ENCODE measurements at places on chromosomes 12 and 14.

DNA sequence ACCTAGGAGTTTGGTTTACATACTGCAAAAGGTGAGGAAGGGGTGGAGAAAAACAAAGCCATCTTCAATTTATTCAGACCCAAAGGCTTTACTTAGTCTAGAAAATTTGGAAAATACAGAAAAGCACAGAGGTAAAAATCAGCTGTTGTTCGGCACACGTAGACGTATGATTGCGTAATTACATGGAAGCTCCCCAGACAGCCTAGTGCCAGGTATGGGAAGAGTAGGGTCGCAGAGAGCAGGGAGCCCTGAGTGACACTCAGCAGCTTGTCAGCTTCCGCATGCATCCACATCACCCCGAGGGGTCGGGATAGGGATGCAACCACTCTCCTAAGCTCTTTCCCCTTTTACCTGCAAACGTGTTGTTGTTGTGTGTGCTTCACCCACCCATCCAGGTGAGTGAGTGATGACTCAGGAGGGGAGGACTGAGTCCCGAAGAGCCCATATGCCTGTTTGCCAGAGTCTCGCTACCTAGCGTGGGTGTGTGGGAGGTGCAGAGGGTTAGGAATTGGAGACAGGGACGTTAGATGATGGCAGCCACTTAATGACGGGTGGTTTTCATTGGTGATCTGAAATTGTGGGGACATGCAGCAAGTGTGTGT, 20.1 kb downstream of the PIWIL1 start:
- DNase-seq = peak; percentile 65

- peak; percentile 69 for DNase-seq
These were observed 6.4 kb downstream of the ERG28 start for GRCh38 chr14:75654127-75654732.

DNA sequence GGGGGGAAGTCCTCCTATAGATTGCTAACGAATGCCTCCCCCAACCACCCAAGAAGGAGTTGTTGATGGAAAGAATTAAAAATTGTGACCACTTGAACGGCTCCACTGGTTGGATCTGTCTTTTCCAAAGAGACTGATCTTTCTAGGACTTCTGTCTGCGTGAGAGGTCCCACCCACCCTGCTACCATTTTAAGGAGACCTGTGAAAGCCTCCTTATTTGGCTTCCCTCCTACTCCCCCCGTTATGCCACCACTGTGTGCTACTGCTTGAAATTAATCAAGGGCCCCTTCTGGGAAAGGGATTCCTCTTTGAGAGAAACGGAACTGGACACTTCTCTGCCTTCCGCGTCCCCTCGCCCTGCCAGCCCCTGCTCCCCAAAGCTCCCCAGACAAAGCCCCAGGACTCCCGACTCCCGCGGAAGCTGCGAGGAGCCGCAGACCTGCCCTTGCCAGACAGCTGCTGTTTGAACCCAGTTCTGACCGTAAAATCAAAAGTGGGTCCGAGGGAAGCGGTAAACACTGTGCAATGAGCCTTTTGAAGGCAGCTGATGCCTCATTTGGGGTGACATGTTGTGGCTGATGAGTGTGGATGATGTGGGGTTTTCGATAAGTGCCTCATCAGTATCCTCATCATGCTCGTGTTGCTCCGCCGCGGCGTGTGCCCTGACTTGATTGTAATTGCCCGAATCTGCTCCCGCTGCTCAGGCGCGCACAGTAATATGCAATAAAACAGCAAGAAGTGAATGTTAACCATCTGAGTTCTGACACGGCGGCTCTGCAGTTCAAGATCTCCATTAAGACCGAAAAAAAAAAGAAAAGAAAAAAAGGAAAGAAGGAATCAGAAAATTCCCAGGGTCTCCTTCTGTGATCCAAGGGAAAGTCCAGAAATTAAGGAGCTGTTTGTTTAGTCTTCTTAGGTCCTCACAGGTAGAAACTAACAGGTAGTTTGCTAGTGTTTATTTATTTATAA, 48.2 kb downstream of the MBIP start:
- no peak for DNase-seq

DNA sequence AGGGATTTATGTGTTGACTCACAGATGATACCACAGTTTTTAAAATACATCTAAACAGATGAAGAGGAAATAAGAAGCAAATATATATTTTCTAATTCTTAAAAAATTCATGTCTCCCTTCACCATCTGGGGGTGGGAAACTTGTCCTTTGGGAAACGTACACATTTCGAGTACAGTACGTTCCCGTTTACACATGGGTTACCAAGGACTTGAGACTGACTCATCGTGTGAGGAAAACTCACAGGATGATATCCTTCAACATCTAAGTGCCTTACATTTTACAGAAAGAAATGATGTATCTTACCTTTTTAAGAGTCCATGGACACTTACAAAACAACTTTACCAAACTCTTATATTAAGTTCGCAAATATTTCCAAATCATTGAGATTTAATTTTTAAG, 16.0 kb upstream of the FBLN5 start:
- no peak for DNase-seq

DNA sequence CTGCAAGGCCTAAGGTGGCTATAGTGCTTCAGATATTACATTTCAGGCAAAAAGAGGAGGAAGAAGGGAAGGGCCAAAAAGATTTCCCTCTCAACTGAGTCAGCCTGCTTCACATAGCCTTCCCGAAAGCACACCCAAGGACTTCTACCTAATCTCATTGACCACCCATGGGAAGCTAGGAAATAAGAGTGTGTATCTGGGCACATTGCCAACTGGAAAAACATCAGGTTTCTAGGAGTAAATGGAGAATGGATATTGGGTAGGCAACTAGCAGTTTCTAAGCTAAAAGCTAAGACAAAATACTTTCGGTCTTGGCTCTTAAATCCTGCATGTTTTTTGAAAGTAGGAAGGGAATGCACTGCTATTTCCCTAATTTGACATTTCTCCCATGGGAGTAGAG, 221.7 kb upstream of the GRIP1 start:
- no peak for DNase-seq

GRCh38 chr12:82650627-82651337, 35.9 kb upstream of the TMTC2 start:
- DNase-seq = peak; percentile 98

DNA sequence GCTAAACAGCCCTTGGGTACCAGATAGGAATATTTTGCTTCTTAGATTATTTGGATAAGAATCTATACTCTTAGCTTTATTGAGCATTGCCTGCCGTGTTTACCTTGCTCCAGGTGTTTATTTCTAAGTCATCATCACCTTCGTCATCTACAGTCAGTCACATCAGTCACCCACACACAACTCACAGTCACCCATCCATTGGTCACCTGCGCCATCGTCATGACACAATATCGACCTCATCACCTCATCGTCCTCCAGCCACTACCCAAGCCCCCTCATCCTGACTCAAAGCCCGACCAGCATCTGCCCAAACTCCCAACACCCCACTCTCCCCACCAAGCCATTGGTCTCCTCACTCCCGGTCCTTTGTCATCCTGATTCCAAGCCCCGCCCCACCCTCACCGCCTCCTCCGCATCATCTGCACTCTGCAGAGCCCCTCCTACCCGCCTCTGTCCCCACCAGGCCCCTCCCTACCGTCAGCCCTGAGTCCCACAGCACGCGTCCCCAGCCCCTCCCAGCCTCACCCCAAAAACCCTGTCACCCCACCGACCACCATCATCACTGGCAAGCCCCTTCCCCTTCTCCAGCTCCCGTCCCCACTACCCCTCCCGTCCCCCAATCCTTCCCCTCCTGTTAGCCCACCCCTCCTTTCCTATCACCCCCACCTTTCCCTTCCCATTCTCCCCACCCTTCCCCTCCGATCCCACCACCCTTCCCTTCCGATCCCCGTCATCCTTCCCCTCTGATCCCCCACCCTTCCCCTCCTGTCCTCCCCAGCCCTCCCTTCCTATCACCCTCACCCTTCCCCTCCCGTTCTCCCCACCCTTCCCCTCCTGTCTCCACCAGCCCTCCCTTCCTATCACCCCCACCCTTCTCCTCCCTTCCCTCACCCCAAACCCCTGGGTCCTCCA, 9.8 kb downstream of the DLK1 start:
- DNase-seq = no peak

- DNase-seq = no peak
These were observed 209.3 kb downstream of the TMEM132C start for GRCh38 chr12:128476266-128476665.

GRCh38 chr14:24911324-24912109, 138.4 kb downstream of the STXBP6 start:
- DNase-seq = no peak

GRCh38 chr14:32472512-32473463, 143.7 kb downstream of the AKAP6 start:
- DNase-seq = peak; percentile 21

GRCh38 chr12:99087278-99087677, 442.2 kb downstream of the APAF1 start:
- DNase-seq = no peak

DNA sequence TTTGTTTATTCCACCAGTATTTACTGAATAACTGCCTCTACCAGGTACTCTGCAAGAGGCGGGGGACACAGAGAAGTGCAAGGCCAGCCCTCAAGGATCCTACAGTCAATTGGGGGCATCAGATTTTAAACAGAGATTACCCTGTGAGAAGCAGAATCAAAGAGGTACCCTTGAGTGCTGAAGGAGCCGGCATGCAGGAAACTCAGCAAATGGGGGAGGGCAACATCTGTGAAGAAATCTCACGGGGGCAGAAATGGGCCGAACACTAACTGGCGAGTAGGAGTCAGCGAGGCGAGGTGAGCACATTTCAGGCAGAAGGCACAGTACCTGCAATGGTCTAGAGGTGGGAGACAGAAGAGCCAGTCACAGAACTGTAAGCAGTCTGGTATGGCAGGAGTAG, 9.0 kb downstream of the GALNT6 start:
- DNase-seq = no peak

DNA sequence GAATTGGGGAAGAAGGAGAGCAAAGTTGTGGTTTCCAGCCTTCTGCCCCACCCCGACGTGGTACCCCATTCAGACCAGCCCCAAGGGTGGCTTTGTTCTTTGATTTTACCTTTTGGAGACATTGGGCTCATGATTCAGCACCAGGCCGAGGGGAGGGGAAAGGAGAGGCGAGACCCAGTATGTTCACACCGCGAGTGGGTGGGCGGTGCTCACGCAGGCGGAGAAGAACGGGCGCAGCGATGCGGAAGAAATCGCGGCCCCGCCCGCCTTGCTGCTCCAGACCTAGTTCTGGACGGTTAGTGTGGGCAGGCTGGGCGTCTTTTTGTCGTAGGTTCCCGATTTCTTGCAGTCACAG, 963 bp downstream of the ATL1 start:
- peak; percentile 71 for DNase-seq

- peak; percentile 90 for DNase-seq
These were observed 349.9 kb upstream of the PDE3A start for GRCh38 chr12:20018406-20018805.

DNA sequence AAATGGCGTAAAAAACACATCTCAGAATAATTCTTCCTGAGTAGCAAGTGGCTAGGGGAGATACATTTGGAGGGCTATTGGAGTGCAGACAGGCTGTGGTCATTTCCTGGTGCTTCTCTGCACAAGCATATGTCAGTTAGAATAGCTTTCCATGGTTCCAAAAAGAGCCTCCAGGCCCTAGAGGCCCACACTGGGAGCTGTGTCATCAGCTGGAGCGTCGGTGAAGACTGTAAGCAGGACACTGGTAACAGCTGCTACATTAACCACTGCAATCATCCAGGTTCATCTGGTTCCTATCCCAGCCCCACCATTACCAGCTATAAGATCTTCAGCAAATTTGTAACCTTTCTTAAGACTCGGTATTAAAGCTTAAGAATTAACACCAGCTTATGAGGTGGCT, 31.7 kb upstream of the APPL2 start:
- DNase-seq = no peak

- no peak for DNase-seq
These were observed 413 bp downstream of the DAD1 start for GRCh38 chr14:22588526-22589095.

GRCh38 chr14:59511916-59512575, 27.7 kb downstream of the JKAMP start:
- peak; percentile 8 for DNase-seq

GRCh38 chr12:74051848-74052247, 485.8 kb upstream of the ATXN7L3B start:
- DNase-seq = no peak

GRCh38 chr14:62130441-62130840, 368.2 kb downstream of the SNAPC1 start:
- no peak for DNase-seq

GRCh38 chr14:63564318-63564717, 21.1 kb upstream of the PPP2R5E start:
- no peak for DNase-seq

DNA sequence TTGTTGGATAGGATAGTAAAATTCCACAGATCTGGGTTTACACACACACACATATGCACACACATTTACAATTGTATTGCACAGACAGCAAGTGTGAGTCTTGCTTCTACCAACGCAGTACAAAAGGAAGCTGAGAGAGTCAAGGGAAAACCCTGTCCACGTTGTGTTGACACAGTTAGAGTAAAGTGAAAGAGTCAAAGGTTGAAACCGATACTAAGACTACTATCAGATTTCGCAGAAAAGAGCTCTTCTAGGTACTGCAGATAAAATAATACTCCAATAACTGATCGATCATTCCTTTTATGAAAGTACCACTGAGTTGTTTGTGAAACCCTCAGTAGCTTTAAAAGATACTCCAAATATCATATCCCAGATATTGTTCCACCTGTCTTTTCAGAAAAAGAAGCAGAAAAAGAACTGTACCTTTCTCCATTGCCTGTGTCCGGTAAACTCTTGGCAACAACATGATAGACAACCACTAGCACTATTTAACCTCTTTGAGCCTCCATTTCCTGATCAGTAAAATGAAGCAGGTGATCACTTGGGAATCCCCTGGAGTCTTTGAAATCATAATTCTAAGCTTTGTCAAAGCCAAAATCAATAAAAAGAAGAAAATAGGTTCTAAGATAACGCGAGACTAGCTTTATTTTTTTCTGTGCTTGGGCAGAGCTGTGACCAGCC, 224.6 kb upstream of the FOXN3 start:
- no peak for DNase-seq

GRCh38 chr12:6266971-6267721, 43.3 kb upstream of the PLEKHG6 start:
- peak; percentile 97 for DNase-seq

DNA sequence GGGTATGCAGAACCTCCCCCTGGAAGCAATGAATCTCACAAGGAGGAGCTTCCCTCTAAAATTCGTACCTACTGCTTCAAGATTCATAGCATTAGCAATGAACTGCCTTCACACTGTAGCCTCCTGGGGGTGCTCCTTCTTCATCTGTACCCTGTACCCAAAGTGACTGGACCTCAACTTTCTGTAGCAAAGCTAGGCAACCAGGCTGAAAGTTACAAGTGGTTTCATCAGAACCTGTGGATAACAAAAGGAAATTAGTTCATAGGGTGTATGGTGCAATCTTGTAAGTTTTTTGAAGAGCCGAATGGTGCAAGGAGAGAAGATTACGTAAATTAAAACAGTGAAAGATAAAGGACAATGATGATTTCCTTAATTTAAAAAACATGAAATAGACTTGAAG, 1541.7 kb upstream of the FLRT2 start:
- DNase-seq = no peak

DNA sequence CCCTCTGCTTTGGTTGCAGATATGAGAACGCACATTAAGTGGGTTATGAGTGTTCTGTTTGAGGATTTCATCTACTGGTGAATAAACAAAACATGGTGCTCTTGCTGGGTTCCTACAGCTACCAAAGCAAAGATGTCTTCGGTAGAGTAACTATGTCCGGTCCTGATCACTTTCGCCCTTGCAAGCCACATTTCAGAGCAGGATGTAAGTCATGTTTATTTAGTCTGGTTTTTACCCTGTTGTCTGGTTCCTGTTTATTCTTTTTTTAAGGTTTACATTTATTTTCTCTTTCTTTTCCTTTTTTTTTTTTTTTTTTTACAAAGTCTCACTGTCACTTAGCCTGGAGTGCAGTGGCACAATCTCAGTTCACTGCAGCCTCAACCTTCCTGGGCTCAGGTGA, 99.2 kb downstream of the VEZT start:
- DNase-seq = no peak

GRCh38 chr12:17661250-17661649, 428.7 kb downstream of the RERGL start:
- DNase-seq = no peak

Data from SW480 (cell line).